ENCODE measurements at places on chromosomes 7 and 10.

- no peak for DNase-seq
Observed at GRCh38 chr7:13041368-13041988, 354.0 kb downstream of the ARL4A start.

DNA sequence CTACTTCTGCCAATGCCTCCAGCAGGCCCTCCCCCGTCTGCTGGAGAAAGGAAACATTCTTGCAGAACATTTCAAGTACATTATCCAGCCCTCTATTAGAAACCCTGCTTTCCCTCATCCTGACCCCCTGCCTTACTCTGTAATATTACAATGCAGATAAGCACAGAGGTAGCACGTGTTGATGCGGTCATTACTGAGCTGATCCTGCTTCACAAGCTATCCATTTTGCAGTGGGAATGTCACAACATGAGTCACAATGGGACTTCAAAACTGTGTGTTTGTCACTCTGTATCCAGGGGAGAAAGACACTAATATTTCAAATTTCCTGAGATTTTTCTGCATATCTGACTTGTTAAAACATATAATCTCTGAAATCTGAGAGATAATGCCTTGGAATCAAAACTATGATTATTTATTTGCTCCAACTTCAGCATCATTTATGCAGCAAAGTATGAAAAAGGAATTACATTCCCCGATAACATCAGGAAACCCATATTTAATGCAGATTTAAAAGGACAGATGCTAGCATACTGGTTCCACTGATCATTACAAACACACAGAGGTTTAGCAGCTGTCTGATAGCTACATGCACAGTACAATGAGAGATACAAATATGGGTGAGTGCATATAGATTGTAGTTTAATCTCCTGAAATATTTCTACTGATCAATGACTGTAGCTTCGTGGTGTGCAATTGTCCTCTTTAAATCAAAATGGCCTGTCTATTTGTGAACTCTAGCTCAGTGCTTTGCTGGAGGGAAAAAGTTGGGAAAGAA lies 239.7 kb downstream of the SORCS3 start:
- DNase-seq: no peak

- DNase-seq: no peak
Observed at GRCh38 chr7:55786901-55787300, 75.7 kb downstream of the SEPTIN14 start.

DNA sequence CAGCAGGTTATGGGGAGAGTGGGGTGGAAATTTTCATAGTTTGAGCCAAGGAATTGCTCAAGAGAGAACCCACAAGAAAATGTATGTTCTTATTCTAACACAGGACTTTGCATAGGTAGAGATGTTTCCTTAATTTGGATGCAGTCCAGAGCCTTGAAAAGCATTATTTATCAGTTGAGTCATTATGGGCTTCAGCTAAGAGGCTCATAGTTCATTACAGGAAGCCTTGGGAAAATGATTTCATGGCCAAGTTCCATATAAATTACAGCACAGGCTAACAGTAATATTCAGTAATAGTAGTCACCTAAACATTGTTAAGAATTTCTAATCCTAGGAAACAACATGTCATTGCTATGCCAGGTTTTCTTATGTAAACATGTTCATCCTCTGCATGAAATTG lies 131.1 kb upstream of the PTPRZ1 start:
- no peak for DNase-seq

DNA sequence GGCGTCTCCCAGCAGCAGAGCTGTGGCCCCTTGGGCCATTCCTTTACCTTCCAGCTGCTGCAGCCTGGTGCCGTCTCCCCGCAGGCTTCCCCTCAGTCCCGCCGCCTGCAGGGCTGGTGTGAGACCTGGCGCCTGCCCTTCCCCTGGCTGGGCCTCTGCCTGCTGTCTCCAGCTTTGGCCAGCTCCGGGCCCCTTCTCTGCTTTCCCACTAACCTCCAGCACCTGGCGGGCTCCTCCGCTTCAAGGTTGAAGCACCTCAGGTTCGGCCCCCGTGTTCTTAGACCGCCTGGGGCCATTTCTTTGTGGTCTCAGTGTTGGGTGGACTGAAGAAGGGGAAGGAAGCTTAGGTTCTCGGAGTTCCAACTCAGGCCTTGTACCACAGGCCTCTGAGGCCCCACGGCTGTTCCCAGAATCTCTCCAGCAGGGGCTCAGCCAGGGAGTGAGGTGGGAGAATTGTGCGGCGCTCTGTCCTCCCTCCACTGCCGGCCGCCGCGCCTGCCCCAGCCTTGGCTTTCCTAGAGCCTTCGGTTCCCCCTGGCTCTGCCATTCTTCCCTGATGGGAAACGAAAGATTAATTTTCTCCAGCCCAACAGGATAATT lies 30.3 kb downstream of the GBX1 start:
- no peak for DNase-seq

DNA sequence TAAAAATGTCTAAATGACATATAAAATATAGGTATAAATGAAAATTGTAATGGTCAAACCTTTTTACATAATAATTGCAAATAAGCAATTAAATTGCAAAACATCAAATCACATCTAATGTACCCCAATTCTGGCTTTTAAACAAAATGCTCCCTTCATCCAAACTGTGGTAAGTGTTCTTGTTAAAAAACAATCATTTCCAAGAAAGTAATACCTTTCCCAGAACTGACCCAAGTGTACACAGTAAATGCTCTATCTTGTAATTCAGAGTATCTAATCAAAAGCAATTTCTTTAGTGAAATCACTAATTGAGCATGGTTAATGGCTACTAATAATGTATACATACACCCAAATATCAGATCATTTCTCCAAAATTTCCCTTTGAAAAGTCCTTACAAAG lies 28.0 kb downstream of the ITGB1 start:
- DNase-seq: no peak

GRCh38 chr10:14141283-14141682 lies 189.4 kb downstream of the FRMD4A start:
- DNase-seq: no peak

DNA sequence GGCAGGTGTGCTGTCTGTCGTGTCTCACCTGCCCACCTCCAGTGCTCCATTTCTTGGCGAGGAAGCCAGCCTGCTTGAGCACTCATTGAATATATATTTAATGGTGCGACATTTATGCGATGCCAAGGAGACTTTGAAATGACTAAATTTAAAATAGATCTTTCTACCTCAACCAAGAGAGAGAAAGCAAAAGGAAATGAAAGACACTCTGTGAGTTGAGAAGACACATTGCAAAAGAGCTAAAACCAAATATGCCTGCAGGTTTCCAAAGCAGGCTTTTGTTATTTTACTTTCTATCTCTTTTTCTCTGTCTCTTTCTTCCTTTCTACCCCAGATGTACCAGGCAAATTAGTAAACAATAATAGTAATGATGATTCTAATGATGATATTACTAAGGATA lies 53.6 kb upstream of the AOAH start:
- DNase-seq: no peak

GRCh38 chr7:22013711-22014110 lies 68.0 kb upstream of the CDCA7L start:
- DNase-seq: no peak

GRCh38 chr10:97229322-97230015 lies 43.7 kb upstream of the SLIT1 start:
- DNase-seq: no peak

- DNase-seq: no peak
Observed at GRCh38 chr10:7786430-7786829, 1.4 kb downstream of the KIN start.

DNA sequence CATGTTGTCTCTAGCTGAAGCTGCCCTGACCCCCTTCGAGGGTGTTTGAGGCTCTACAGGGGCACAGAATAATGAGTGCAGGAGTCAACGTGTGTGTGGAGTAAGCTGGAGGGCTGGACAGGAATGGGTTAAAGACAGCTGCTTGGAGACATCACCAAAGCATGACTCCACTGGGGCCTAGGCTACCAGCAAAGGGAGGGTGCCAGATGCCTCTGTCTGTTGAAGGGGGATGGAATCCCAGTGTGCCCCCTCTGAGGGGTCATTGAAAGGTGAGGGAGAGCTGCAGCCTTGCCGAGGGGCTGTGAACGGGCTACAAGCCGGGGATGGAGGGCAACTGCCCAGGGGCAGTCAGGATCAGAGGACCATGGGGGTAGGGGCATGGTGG lies 51.7 kb upstream of the PODXL start:
- DNase-seq: no peak

- DNase-seq: no peak
Observed at GRCh38 chr10:68955355-68955831, 577 bp upstream of the DDX21 start.

- no peak for DNase-seq
Observed at GRCh38 chr7:20747001-20747400, 39.7 kb downstream of the SP8 start.

DNA sequence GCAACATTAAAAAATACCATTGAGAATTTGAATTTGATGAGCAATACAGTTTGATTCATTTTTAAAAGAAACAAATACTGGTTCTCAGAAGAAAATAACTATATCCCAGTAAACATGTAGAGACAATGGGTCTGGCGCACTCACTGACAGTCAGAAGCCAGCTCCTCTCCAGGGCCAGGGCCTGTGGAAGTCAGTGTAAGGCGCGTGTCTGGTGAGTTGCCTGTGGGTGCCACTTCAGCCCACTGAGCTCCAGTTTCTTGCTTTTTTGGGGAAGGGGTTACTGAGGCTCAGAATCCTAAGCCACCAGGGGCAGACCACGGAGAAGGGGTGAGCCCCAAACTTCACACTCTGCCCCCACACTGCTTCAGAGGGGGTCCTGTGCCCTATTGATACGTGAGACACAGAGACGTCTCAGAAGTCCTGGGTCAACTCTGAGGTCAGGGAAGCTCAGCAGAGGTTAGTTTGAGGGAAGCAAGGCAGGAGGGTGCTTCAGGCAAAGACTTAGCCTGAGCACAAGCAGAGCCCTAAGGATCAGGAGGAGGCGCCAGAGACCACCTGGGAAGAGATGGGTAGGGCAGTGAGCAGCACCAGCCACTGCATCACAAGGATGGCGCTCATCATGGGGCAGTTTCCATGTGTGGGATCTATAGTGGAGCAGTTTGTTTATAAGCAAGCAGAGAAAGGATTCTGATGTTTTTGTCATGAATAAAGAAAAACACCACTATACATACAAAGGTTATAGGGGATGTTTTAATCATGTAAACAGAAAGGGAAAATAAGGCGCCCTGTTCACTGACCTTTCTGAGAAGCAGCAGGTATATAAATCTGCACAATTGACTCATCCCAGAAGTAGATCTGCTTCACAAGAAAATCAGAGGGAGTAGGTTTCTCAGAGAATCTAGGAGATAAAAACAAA lies 95.7 kb downstream of the PKD1L1 start:
- DNase-seq: no peak

DNA sequence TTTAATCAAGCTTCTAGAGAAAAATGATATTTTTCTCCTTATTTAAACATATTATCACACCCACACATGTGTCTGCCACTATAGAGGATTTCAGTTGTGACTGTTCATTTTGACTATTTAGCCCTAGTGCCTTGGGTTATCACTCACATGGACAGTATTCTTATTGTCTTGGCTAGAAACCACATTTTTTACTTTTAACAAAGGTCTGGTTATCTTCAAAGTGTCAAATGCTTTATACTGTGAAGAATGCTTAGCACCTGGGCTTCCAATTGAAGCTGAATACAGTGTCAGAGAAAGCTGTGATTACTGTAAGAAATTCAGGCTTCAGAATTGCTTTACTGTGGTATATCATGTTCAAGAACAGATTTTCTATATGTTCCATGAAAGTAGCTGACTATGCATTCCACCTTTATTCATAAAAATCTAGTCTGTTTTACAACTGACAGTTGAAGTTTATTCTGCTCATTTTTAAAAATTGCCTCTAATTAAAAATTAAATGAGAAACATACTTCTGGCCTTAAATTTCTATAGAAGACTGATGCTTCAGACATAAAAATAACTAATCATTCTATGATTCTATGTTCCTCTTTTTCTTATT lies 278.6 kb downstream of the SEMA3D start:
- no peak for DNase-seq

GRCh38 chr10:88116481-88116880 lies 253.1 kb downstream of the PTEN start:
- DNase-seq: no peak

GRCh38 chr10:1109795-1110673 lies 53.8 kb downstream of the WDR37 start:
- peak; percentile 68 for DNase-seq

GRCh38 chr10:123621492-123621891 lies 44.7 kb upstream of the GPR26 start:
- DNase-seq: no peak

- DNase-seq: peak; percentile 39
Observed at GRCh38 chr7:100655908-100656674, at the start of gene ACTL6B. Gene ACTL6B, minus strand, starts transcription at chr7:100656448. Its CDS starts 94 bp downstream, at chr7:100656354.

DNA sequence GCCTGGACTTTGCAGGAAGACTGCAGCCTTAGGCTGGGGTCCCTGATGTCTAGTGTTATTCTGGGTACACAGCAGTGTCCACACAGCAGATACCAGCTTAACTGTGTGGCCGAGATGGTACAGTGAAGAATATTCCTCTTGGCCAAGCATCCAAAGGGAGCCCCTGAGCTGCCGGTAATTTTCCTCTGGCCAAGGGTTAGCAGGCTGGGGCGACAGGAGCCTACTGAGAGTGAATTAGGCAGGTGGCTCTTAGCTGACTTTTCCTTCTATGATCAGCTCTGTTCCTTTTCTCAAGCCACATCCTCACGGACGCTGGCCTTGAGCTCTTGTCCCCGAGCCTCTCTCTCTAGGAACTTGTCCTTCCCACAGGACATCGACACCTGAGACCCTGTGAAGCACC lies 29.8 kb downstream of the PRKAG2 start:
- no peak for DNase-seq

DNA sequence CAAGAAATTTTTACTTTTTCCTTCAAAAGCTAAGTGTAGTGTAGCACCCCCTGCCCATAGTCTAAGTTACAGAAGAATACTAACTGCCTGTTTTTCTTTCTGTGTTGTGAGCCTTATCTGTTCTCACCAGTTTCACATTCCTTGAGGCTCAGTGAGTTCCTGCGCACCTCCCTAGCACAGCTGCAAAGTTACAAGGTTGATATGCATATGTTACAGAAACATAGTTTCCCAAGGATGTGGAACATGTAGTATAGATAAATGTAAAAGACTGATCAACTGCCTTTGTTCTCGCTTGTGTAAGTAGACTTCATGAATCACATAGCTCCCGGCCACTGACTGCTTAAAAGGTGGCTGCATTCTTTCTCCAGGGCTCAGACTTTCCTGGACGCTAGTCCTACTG lies 6.7 kb upstream of the ZNF33B start:
- DNase-seq: no peak

- no peak for DNase-seq
Observed at GRCh38 chr10:90960355-90960814, 39.5 kb upstream of the ANKRD1 start.

- DNase-seq: no peak
Observed at GRCh38 chr10:11393858-11394257, 217.6 kb downstream of the USP6NL start.
